CD4-positive, alpha-beta T cell treated with Interleukin-6 at 100 ng/mL for 8 hours (primary cell): ENCODE measurements at places on chromosomes 11 and 22.

GRCh38 chr11:102878595-102878994 lies 3.8 kb upstream of the MMP12 start:
- DNase-seq = no peak

DNA sequence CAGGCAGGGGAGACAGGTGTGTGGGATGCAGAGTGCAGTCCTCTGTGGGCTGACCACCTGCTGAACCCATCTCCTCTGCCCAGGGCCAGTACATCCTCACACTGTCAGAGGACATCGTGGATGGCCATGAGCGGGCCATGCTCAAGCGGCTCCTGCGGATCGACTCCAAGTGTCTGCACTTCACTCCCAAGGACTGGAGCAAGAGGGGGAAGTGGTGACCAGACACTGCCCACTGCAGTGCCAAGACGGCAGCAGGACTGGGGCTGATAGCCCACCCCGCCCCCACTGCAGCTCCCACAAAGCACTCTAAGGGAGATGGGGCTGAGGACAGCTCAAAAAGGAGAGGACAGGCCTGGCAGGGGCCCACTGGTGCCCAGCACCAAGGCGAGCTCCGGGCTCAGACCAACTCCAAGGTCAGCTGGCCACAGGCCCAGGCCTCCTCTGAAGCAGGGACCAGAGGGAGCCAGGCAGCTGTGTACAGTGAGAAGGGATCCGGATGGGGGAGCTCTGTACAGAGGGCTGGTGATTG lies 1.6 kb downstream of the RNASEH2C start:
- DNase-seq = no peak

- no peak for DNase-seq
Measured at GRCh38 chr11:13228572-13228971, 49.0 kb upstream of the BMAL1 start.

DNA sequence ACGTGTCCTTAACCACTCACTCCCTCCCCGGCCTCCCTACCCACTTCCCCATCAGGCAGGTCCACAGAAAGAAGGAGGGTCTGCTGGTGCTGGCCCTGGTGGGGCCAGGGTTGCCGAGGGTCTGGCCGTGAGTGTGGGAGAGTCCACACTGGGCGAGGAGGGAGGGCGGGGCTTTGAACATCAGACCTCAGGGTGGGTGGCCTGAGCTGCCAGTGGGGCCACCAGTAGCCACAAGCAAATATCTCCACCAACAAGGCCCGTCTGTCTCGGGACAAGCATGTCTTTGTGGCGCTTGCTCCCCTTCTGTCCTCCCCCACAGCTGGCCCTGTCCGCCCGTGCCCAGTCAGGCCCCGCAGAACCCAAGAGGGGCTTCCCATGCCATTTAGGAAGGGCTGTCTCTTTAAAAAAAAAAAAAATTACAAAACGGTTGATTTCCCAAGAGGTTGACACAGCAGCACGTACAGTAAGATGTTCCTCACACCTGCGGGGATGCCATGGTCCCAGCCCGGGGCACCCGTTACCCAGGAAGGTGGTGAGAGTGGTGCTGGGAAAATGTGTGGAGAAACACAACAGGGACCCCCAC lies 17.7 kb upstream of the TALDO1 start:
- DNase-seq = no peak
